Motor neuron (in vitro differentiated cells): ENCODE measurements at places on chromosomes 2 and 18. TPM values are rescaled to one million over a fixed set of nuclear protein-coding genes. Genes with fewer than 3 reads are reported as not detected.

Gene FAM237A
- total RNA-seq: 10.3 and 36.3 TPM in 2 replicates

Gene GALNT14
- 1.0 and 1.6 TPM in 2 replicates for total RNA-seq

Gene MERTK
- total RNA-seq: 1.6 and 1.8 TPM in 2 replicates

Gene POLR1A
- 9.5 and 10.5 TPM in 2 replicates for total RNA-seq

Gene LAMA1
- 37.8 and 49.7 TPM in 2 replicates for total RNA-seq

Gene SPEG
- total RNA-seq: 20.6 and 21.4 TPM in 2 replicates

Gene PDK1
- 3.1 and 5.1 TPM in 2 replicates for total RNA-seq

Gene KIF1A
- total RNA-seq: 107 and 113 TPM in 2 replicates

Gene VAMP5
- 0.90 and 1.3 TPM in 2 replicates for total RNA-seq

Gene PAX8
- 0.27 and 0.69 TPM in 2 replicates for total RNA-seq

Gene SFTPB
- 0.16 and 0.25 TPM in 2 replicates for total RNA-seq

Gene PTMA
- 1,196 and 1,347 TPM in 2 replicates for total RNA-seq

Gene RMDN2
- total RNA-seq: 10.3 and 13.2 TPM in 2 replicates

Gene RPRM
- total RNA-seq: 36.6 and 45.5 TPM in 2 replicates

Gene PTH2R
- total RNA-seq: 0.11 and 0.19 TPM in 2 replicates

Gene CTAGE1
- total RNA-seq: 0.50 TPM in 1 of 2 replicates, not detected in the other

Gene POTEC
- 0.04 and 0.05 TPM in 2 replicates for total RNA-seq

Gene SRSF7
- 86.3 and 105 TPM in 2 replicates for total RNA-seq

Gene KANSL3
- total RNA-seq: 19.1 and 23.7 TPM in 2 replicates

Gene LIMS3
- not detected in 2 replicates for total RNA-seq

Gene ID2
- total RNA-seq: 56.5 and 57.8 TPM in 2 replicates

Gene PROC
- total RNA-seq: 0.27 and 1.2 TPM in 2 replicates

Gene IMPACT
- 23.5 and 25.8 TPM in 2 replicates for total RNA-seq

Gene TRAPPC8
- 19.4 and 19.9 TPM in 2 replicates for total RNA-seq

Gene SAG
- 1.7 and 6.5 TPM in 2 replicates for total RNA-seq

Gene SNRPD1
- 52.1 and 52.8 TPM in 2 replicates for total RNA-seq

Gene CYTIP
- total RNA-seq: 0.07 TPM in 1 of 2 replicates, not detected in the other

Gene ANKRD44
- total RNA-seq: 25.1 and 30.6 TPM in 2 replicates

Gene FTCDNL1
- total RNA-seq: 1.6 and 2.0 TPM in 2 replicates

Gene LONRF2
- 12.9 and 14.1 TPM in 2 replicates for total RNA-seq

Gene MOB4
- 31.9 and 40.8 TPM in 2 replicates for total RNA-seq

Gene ANXA4
- total RNA-seq: 2.6 and 3.3 TPM in 2 replicates

Gene EIF2AK2
- total RNA-seq: 28.6 and 33.7 TPM in 2 replicates

Gene MYO5B
- 1.1 and 1.3 TPM in 2 replicates for total RNA-seq
